ENCODE measurements at places on chromosomes 7 and 10.

GRCh38 chr7:93138576-93138975 is 9.6 kb downstream of the SAMD9L start:
- DNase-seq, result no peak

DNA sequence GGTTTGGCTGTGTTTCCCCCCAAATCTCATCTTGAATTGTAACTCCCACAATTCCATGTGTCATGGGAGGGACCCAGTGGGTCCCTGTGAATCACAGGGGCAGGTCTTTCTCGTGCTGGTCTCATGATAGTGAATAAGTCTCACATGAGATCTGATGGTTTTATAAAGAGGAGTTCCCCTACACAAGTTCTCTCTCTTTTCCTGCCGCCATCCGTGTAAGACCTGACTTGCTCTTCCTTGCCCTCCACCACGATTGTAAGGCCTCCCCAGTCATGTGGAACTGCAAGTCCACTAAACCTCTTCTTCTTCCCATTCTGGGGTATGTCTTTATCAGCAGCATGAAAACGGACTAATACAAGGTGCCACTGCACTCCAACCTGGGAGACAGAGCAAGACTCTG is 329.2 kb downstream of the TNS3 start:
- no peak for DNase-seq

DNA sequence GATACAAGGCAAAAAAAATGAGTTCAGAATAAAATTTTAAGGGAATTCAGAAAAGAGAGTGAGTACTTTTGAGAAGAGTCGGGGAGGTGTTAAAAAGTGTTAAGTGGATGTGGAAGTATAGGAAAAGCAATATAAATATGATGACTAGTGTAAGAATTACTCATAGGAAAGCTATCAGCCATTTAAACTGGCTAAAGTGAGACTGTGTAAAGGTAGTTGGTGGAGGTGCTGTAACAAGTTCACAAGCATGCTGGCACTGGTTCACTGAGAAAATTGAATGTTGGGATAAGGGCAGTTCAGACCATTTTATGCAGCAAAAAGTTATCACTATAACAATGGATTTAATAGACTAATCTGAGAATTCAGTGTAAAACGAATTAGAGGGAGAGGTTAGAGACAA is 179.0 kb upstream of the DKK1 start:
- no peak for DNase-seq

DNA sequence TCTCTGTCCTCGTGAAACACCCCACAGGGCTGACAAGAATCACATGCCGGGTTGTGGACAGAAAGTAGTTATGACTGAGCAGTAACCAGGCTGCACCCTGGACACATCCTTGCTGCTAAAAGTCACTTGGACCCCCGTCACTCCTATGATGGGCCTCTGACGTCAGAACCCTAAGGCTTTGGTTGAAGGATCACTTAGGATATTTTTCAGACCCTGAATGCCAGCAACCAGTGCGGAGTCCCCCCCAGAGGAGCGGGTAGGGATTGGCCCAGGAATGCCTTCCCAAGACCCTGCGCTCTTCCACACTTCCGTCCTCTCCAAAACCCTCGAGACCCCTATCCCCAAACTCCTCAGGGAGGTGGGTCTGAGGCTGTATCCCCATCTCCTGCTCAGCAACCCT is 52.1 kb downstream of the CFAP46 start:
- no peak for DNase-seq

DNA sequence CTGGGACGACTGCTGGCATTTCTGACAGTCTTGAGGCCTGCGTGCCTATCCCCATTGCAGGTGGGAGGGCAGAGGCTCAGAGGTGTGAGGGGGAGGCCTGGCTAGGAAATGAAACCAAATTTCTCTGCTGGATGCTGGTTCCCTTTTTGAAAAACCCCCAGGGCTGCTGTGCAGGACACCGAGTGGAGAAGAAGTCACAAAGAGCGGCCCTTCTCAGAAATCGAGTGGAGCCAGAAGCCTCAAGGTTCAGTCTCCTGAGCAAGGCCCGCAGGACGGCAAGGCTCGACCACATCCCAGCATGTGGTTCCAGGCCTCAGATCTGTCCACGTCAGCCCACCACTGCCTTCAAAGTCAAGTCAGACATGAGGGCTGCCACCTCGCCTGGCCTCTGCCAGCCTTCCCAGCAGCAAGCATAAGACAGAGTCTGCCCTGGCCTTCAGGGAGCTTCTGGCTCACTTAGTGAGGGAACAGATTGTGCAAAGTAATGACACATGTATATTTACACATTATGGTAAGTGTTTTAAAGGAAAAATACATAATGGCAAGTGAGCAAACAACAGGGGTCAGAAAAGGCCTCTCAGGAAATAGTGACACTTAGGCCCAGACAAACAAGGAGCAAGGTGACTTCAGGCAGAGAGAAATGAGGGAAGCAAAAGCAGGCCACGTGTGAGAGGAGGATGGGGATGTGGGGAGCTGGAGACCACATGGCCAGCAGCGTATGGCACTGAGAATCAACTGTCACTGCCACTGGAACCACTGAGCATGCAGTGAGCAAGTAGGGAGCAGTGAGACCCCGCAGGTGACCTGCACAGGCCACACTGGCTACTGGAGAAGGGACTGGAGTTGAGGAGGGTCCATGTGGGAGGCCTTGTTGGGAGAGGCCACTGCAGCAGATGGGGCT is 86.7 kb downstream of the ARHGAP22 start:
- DNase-seq, result no peak

GRCh38 chr7:18515067-18515466 is 19.5 kb downstream of the HDAC9 start:
- DNase-seq, result no peak

DNA sequence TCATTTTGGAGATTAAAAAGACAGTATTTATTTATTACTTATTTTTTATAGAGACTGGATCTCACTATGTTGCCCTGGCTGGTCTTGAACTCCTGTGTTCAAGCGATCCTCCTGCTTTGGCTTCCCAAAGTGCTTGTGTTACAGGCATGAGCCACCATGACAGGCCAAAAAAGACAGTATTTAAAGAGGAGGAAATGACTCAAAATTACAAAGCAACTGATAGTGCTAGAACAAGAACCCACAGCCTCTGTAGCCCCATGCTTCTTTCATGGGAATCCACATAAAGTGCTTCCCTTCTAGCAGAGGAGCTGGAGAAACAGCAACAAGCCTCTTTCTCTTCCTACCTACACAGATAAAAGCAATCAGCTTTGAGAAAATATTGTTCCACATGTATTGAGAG is 230.7 kb upstream of the PODXL start:
- no peak for DNase-seq

- no peak for DNase-seq
Measured at GRCh38 chr10:98436704-98437103, 10.0 kb downstream of the HPS1 start.

All from Karpas-422 (cell line).